ENCODE measurements at places on chromosomes 1 and 21.

DNA sequence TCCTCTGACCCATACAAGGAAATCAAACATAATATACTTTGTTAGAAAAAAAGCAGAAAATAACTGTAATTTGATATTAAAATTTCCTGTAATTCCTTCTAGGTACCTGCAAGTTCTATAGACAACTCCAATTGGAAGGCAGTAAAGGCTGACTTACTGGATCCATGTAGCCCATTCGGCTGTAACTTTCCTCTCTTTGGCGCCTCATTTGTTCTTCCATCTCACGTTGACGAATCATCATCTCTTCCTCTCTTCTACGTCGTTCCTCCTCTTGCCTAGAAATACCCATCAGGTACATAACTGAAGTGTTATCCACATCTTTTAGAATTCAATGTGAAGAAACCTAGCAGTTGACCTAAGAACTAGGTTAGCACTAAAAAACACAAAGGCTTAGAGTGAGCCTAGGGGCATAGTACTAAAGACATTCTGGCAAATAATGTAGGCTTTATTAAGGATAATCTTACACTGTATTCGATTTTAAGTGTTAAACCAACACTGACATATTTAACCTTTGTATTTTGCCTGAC lies 5.1 kb downstream of the SFPQ start:
- peak overlapping the region; percentile 88 for H3K27ac ChIP-seq
- no peak for DNase-seq
- H3K4me3 ChIP-seq: peak overlapping the region; percentile 80

DNA sequence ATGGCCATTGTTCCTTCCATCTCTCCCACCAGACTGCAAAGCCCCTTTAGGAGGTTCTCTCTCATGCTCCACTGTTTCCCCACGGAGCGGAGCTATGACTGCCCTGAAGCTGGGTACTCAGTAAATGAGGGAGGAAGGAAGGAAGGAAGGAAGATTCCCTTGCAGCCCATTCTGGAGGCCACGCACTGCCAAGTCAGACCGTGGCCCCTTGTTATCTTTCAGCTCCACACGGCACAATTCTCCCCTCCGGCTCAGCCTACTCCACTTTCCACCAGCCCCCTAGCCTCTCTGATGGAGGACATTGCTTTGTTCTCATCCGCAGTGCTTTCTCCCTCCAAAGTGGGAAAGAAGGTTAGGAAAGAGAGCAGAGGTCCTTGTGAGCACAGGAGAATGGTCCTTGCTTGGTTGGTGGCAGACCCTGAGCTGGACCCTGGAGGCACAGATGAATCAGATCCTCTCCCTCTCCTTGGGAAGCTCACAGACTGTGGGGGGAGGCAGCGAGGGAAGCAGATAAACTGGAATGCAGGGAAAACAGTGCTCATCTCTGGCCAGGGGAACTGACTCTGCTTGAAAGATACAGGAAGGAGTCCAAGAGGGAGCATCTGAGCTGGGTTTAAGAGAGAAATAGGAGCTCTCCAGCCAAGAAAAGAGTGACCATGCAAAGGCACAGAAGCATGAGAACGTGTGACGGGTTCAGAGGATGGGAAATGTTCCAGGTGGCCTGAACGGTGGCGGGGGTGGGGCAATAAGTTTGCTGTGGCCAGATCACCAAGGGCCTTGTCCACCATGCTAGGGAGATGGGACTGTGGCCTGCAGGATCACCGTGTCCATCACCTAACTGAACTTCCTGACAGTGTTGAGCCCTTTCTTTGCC lies 52.6 kb downstream of the GLIS1 start:
- peaks cover 16% of the 10 kb centered on the region for H3K4me1 ChIP-seq
- no peak overlapping the region for H3K27ac ChIP-seq
- no peak overlapping the region for H3K4me3 ChIP-seq
- no peak for DNase-seq
- no peaks in the 10 kb centered on the region for H3K36me3 ChIP-seq

DNA sequence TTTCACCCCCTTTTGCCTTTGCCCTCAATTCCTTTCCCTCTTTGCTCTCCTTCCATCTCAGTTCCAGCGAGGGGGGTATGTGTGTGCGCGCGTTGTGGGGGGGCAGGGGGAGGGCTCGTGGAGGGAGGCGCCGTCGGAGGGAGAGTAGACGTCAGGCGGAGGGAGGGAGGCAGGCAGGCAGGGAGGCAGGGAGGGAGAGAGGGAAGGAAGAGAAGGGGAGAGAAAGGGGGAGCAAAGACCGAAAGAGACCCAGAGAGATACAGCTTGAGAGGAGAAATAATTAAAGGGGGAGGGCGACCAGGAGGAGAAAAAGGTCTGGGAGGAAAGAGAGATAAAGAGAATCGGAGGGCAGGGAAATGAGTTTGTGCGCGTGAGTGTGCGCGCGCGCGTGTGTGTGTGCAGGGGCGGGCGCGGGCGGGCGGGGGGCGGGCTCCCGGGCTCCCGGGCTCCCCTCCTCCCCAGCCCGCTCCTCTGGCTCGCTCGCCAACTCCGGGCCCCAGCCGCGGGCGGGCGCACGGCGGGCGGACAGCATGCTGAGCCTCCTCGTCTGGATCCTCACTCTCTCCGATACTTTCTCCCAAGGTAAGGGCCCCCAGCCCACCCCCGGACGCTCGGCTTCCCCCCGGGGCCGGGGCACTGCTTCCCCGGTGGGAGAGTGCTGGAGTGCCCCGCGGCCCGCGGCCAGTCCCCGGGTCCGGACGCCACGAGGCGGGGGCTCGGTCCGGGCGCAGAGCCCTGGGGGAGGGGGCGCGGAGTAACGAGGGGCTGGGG lies at the start of gene KIRREL1:
TSS of gene KIRREL1 (plus strand) at position 499 of the 771 bp plus-strand sequence. CDS start at position 531, 32 bp downstream.
- DNase-seq: no peak
- peaks cover 9% of the 10 kb centered on the region for H3K4me1 ChIP-seq
- no peaks in the 10 kb centered on the region for H3K36me3 ChIP-seq
- H3K4me3 ChIP-seq: peak within 1 kb of the TSS; percentile 81
- H3K27me3 ChIP-seq: peaks cover 43% of the 10 kb centered on the region

DNA sequence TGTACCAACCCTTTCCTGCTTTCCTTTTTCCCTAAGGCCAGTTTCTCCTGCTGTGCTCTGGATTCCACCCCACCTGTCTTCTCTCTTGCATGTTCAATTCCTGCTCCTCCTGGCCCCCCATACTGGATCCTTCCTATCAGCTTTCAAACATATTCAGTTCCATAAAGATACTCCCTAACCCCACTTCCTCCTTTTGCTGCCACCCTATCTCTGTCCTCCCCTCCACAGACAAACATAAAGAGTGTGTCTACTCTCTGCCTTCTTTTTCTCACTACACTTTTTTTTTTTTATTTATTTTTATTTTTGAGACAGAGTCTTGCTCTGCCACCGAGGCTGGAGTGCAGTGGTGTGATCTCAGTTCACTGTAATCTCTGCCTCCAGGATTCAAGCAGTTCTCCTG lies 16.9 kb upstream of the RPF1 start:
- H3K27me3 ChIP-seq: peaks cover 26% of the 10 kb centered on the region
- H3K27ac ChIP-seq: no peak overlapping the region
- no peak for DNase-seq
- no peaks in the 10 kb centered on the region for H3K36me3 ChIP-seq
- H3K4me3 ChIP-seq: no peak overlapping the region

DNA sequence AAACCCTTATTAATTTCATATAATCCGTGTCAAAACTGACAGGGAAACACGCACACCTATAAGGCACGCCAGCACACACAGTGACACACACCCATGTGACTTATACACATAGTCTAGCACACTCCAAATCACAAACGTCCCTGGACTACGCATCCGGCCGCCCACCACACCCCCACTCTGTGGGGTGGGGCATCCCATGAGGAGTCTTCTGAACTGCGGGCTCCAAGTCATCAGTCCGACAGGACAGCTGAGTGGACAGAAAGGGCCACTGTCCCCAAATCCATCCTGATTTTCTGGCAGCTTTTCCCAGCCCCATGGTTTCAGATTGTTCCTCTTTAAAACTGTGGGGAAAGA lies 829 bp downstream of the PEA15 start:
- peak overlapping the region; percentile 68 for H3K27ac ChIP-seq
- peak overlapping the region; percentile 83 for H3K4me3 ChIP-seq
- DNase-seq: peak; percentile 16
- H3K27me3 ChIP-seq: no peaks in the 10 kb centered on the region

DNA sequence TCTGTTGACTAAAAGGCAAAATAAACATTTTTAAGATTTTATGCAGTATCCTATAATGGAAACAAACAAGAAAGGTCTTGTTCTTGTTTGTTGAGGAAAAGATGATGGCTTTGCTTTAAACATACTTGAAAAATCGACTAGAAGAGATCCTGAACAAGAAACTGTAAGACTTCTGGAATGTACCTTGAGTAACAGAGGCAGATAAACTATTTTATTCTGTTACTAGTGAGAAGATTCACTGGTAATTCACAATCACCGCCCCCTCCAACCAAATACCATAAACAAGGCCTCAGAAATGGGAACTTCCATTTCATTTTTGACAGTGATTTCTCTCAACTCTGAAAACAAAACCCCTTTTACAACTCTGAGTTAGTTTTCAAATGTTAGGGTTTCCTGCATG lies 18.1 kb downstream of the TSEN15 start:
- peaks cover 2% of the 10 kb centered on the region for H3K4me1 ChIP-seq
- no peaks in the 10 kb centered on the region for H3K27me3 ChIP-seq
- no peak for DNase-seq
- H3K36me3 ChIP-seq: peaks cover 56% of the 10 kb centered on the region
- no peak overlapping the region for H3K27ac ChIP-seq

DNA sequence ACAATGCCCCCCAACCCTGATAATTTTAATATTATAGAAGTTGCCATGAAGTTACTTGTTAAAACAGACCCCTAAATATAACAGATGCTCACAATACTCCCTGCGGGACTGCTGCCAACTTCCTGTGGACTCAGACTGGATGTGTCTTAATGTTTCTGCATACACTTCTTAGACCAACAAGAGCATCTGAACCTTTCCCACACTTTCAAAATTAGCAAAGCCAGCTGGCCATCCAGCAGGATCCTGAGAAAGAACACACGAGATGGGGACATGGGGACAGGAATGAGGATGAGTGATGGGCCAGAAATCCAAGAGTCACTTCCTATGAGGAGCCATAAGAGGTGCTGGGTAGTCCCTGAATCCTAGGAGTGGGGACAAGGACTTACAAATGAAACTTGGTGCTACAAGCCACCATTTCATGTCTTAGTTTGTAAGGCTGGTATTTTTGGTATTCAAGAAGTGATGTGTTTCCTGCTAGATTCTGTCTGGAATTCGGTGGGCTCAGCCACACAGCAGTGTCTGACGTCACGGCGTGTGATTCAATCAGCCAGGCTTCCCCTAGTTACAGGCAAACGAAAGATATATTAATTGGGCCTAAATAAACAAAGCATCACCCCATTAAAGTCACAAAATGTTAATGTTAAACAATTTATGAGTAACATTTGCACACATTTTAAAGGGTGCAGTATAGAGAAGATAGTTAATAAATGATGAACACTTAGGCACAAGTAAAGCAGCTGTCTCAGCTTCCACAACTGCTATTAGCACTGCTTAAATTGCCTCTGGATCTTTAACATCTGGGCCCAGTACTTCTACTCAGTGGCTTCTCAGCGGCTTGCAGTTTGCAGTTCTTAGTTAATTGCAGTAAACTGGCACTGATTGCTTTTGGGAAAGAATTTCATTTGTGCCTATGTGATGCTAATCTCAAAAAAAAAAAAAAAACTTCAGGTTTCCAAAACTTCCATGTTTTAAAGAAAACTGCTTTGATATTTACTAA lies 41.2 kb upstream of the RGS8 start:
- no peak overlapping the region for H3K4me3 ChIP-seq
- no peaks in the 10 kb centered on the region for H3K36me3 ChIP-seq
- no peaks in the 10 kb centered on the region for H3K4me1 ChIP-seq
- no peak overlapping the region for H3K27ac ChIP-seq
- no peak for DNase-seq

DNA sequence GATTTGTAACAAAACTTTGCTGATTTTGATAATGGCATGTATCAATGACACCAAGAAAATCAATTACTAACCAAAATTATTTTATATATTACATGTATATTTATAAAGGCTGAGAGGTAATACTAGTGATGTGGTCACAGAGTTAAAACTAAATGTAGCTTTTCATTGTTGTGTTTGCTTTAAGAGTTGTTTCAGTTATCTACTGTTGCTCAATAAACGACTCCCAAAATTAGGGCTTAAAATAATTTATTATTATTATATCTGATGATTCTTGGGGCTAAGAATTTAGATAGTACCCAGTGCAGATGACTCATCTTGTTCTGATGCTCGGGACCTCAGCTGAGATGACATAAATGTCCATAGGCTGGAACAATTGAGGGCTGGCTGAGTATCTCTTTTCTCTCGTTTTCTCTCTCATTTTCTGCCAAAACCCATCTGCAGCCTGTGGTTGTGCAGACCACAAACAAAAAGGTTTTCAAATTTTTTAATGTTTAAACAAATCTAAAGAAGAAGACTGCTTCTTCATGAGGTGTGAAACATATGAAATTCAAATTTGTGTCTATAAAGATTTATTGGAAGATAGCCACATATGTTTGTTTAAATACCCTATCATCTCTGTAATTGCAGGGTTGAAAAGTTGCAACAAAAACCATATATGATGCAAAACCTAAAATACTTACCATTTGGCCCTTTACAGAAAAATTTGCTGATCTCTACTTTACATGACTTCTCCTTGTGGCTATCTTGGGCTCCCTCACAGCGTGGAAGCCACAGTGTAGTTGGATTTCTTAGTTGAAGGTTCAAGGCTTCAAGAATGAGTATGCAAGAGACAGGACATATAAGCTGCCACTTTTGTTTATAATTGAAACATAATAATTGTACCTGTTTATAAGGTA lies 14.8 kb upstream of the PTPRC start:
- H3K4me1 ChIP-seq: peaks cover 93% of the 10 kb centered on the region
- H3K27me3 ChIP-seq: no peaks in the 10 kb centered on the region
- peak; percentile 20 for DNase-seq
- H3K36me3 ChIP-seq: no peaks in the 10 kb centered on the region

- H3K36me3 ChIP-seq: no peaks in the 10 kb centered on the region
- H3K4me1 ChIP-seq: no peaks in the 10 kb centered on the region
- no peak overlapping the region for H3K27ac ChIP-seq
These were observed 658.6 kb downstream of the AMY1C start for GRCh38 chr1:104408268-104408667.

GRCh38 chr21:45607909-45608295 lies 35.6 kb upstream of the PCBP3 start:
- no peak for DNase-seq
- H3K27me3 ChIP-seq: no peaks in the 10 kb centered on the region
- peaks cover 14% of the 10 kb centered on the region for H3K4me1 ChIP-seq
- H3K4me3 ChIP-seq: no peak overlapping the region
- H3K36me3 ChIP-seq: peaks cover 13% of the 10 kb centered on the region
- no peak overlapping the region for H3K27ac ChIP-seq

GRCh38 chr1:38268226-38268625 lies 221.6 kb upstream of the POU3F1 start:
- H3K27ac ChIP-seq: no peak overlapping the region
- no peaks in the 10 kb centered on the region for H3K4me1 ChIP-seq
- no peak overlapping the region for H3K4me3 ChIP-seq
- no peaks in the 10 kb centered on the region for H3K36me3 ChIP-seq

- H3K4me1 ChIP-seq: no peaks in the 10 kb centered on the region
- no peak for DNase-seq
- H3K27me3 ChIP-seq: peaks cover 3% of the 10 kb centered on the region
- H3K4me3 ChIP-seq: no peak overlapping the region
These were observed 1.8 kb upstream of the OR6P1 start for GRCh38 chr1:158572226-158572625.

Measured in naive thymus-derived CD8-positive, alpha-beta T cell (primary cell).